ENCODE measurements at places on chromosomes 13 and 19.

GRCh38 chr13:77563111-77563510 is 27.6 kb downstream of the SCEL start:
- no peak for DNase-seq

DNA sequence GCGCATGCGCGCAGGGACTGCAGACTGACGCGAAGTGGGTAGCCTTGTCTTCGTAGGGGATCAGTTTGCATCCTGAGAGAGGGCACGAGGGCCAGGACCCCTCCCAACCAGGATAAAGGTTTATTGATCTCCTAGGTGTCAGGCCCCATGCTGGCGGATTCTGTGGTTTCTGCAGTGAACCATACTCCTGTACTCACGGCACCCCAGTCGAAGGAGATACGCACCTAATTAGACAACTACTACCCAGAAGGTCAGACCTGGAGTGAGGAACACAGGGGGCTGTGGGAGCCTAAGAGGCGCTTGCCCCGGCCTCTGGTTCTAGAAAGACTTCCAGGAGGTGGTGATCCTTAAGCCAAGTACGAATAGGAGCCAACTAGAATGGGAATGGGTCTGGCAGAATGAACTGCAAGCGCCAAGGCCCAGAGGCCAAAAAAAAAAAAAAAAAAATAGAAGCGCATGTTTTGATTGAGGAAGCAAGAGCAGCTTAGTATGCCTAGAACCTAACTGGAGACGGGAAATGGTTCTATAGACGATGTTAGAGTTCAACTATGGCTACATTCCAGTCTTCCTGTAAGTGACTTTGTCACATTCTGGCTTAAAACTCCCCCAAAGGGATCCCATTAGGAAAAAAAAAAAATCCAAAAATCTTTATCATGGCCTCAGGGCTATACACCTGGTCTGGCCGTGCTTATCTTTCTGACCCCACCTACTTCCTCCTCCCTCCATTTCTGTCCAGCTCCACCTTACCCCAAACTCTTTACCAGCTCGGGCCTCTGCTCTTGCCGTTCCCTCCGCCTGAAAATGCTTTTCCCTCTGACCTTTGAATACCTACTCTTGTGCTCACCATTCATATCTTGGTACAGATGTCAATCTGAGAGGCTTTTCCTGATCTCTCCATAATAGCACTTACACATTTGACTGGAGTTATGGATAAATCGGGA is 902 bp upstream of the ZNF428 start:
- peak; percentile 94 for DNase-seq

DNA sequence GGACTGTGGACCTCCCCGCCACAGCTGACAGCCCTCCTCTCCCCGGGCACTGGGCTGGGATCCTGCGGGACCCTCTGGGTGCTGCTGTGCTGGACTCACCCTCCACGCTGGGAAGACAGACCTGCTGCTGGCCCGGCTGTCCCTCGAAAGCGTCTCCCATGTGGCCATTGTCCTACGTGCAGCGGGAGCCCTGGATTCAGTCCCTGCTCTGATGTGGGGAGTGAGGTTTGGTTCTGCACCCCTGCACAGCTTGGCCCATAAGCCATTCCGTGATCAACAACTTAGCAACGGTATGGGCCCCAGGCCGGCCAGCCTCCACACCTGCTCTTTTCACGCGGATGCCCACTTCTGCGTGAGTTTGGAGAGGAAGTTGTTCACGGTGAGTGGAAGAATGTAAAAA is 195.2 kb downstream of the TEX29 start:
- DNase-seq = peak; percentile 49

DNA sequence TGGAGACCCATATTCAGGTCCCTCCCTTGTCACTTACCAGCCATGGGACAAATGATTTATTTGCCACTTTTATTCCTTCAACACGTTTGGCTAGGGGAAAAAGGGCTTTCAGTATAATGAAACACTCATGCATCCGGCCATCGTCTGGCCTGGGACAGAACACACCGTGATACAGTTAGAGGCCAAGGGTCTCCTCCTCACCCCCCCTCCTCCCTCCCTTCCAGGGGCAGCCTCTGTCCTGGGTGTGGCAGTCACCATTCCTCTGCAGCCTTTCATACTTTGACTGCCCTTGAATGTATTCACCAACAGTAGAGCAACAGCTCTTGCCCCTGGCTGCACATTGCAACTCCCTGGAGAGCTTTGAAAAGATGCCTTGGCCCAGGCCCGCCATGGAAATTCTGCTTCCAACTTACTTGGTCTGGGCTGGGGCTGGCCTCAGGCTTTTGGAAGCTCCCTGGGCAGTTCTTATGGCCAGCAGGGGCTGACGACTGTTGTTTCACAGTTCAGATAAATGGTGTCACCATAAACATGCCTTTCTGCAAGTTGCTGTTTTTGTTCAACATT is 3.0 kb downstream of the PAK4 start:
- DNase-seq = no peak

- DNase-seq = peak; percentile 89
Observed at GRCh38 chr19:47210689-47211316, 20.2 kb downstream of the BBC3 start.

GRCh38 chr13:33441015-33441414 is 155.5 kb upstream of the STARD13 start:
- no peak for DNase-seq

DNA sequence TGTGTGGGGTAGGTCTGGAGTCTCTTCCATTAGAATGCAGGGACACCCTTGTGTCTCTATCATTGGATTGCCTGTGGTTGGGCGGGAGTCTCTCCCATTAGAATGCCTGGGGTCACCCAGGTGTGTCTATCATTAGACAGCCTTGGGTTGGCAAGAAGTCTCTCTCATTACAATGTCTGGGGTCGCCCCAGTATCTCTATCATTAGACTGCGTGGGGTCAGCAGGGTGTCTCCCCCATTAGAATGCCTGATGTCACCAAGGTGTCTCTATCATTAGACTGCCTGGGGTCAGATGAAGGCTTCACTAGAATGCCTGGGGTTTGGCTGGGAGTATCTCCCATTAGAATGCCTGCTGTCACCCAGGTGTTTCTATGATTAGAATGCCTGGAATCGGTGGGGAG is 1539.0 kb downstream of the UQCRFS1 start:
- no peak for DNase-seq

DNA sequence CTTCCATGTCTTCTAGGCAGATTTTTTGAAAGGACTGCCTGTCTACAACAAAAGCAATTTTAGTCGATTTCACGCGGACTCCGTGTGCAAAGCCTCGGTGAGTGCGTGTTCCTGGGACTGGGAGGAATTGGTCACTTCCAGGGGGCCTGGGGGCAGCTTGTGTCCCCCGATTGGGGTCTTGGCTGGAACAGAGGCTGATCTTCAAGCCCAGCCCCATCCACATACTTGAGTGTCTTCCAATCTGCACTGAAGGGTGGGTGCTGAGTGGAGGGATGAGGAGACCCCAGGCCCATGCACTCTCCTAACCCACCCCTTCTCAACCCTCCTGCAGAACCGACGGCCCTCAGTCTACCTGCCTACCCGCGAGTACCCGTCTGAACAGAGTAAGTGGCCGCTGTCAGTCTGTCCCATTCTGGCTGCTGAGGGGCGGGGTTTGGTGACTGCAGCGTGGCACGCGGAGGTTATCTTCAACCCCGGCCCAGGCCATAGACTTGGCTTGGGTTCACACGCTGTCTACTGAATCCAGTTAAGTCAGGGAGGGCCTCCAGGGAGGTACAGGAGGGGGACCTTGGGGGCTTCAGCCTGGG is 4.7 kb downstream of the DDA1 start:
- DNase-seq = no peak

DNA sequence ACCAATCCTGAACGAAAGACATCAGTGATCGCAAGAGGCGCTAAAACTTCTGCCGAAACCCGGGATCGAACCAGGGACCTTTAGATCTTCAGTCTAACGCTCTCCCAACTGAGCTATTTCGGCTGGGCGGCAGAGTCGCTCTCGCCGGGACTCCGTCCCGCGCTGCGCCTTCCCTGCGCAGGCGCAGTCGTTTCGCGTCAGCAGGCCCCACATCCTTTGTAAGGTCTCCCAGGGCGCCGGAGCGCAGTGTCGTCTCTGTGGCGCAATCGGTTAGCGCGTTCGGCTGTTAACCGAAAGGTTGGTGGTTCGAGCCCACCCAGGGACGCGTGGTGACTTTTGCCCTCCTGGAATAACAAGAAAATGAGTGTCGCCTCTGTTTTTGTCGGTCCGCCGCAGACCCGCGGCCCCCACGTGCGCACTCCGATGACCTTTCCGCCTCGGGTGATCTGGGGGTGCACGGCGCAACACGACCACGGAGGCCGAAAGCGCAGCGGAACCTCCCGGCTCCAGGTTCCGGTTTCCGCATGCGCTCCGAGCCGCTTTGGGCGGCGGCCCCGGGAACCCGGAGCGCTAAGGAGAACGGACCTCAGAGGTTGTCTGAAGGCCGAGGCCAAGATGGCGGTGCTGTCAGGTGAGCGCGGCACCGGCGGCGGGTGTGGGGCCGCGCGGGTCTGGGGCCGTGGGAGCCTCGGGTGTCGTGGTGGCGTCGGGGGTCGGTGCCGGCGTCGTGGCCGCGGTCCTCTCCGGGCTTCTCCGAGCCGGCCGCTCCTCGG is at the start of gene NDUFS7:
NDUFS7 (plus strand) TSS at position 596 of the 773 bp plus-strand sequence; CDS start at position 616, 20 bp downstream.
- peak; percentile 98 for DNase-seq

- DNase-seq = peak; percentile 71
Observed at GRCh38 chr13:79404985-79405384, 1.1 kb downstream of the RBM26 start.

GRCh38 chr19:38517321-38517720 is 83.8 kb downstream of the RYR1 start:
- no peak for DNase-seq

- no peak for DNase-seq
Observed at GRCh38 chr13:21537105-21537504, 66.9 kb downstream of the MICU2 start.

All from activated effector memory CD4-positive, alpha-beta T cell treated with anti-CD3 and anti-CD28 coated beads, Interleukin-2, amount 50 U/mL, for 16 hours (primary cell).